ENCODE measurements at places on chromosomes 12 and 14.

- DNase-seq, result no peak
Observed at GRCh38 chr12:5524769-5525436, 93.0 kb downstream of the NTF3 start.

- no peak for DNase-seq
Observed at GRCh38 chr12:27309293-27309994, 23.2 kb upstream of the BMAL2 start.

GRCh38 chr12:62903151-62903550, 31.8 kb downstream of the PPM1H start:
- DNase-seq, result no peak

DNA sequence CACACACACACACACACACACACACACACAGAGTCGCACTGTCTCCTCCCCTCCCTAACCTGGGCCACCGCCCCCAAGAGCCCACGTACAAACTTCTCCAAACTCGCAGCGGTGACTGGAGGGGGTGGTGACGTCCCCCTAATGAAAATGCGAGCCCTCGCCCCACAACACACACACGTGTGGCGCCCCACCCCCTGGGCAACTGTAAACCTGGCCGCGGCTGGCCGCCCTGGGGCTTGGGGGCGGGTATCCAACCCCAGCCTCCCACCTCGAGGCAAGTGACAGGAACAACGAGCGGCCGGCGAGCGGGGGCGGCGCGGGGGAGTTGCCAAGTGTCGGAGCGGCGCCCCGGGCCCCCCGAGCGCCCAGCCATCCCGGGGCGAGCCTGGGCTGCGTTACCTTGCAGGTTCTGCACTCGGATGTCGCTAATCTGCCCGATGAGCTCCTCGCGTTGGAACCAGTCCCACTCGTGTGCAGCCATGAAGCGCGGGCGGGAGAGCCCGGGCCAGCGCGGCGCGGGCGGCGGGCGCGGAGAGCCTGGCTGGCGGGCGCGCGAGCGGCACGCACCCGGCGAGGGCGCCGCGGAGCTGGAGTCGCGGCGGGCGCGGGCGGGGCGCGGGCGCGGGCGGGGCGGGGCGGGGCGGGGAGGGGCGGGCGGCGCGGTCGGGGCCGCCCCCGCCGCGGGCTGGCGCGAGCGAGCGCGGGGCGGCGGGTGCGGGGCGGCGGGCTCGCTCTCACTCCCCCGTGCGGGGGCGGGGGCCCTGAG, at the start of gene CLMN:
Gene CLMN, minus strand, starts transcription at position 597 of the 766 bp plus-strand sequence. Its CDS starts 116 bp downstream, at position 481.
- DNase-seq, result peak; percentile 45

DNA sequence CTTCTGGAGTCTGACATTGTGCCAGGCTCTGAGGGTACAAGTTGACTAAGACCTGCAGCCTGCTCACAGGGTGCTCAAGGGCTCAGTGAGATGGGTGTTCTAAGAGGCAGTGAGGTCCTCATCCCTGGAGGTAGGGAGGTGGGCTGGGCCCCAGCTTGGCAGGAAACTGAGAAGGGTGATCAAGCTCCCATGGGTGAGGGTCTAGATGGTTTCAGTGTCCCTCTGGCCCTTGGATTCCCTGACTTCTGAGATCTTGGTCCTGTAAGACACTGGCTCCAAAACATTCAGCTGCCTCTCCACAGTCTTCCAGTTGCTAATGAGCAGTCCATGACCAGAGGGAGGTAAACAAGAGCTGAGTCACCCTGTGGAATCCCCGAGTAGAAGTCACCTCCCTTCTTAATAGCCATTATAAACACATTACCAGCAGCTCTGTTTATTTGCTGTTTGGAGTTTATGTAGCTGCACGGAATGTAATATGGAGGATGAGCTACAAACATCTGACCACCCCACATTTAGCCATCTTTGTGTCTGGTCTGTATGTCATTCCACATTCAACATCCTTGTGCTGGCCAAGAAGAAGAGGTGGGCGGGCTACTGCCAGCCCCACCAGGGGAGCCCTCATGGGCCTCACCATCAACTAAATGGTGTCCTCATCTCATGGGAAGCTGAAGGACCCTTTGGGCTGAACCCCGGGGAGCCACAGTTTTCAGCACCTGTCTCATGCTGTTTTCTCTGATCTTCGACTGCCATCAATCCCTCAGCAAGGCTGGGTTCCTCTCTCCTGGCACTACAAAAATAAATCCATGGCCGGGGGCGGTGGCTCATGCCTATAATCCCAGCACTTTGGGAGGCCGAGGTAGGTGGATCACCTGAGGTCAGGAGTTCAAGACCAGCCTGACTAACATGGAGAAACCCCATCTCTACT, 37.2 kb upstream of the BDKRB2 start:
- no peak for DNase-seq

DNA sequence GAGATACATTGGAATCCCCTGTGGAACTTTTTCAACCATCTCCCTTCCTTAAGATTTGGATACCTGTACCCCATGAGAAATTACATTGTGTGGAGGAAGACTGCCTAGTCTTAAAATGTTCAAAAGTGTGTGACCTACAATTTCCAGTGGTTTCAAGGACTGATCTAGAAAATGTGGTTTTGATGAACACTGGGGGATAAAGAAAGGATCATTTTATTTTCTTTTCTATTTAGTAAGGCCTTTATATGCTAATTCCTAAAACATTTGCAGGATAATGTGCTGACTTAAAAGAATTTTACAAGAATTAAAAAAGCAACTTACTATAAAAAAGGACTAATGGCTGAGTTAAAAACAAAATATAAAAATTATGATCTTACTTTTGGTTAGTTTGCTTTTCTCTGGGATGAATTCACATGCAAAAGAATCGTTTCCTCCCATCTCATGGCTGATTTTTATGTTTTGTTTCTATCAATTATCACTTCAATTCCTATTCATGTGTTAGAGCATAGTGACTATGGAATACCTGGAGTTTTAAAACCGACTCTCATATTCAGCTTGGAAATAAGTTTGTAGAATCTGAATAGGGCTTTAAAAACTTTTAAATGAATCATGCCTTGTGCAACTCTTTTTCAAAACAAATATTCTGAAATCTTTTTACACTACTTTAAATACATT, 39.9 kb upstream of the PYGL start:
- no peak for DNase-seq

- no peak for DNase-seq
Observed at GRCh38 chr14:89827265-89827664, 127.3 kb downstream of the EFCAB11 start.

DNA sequence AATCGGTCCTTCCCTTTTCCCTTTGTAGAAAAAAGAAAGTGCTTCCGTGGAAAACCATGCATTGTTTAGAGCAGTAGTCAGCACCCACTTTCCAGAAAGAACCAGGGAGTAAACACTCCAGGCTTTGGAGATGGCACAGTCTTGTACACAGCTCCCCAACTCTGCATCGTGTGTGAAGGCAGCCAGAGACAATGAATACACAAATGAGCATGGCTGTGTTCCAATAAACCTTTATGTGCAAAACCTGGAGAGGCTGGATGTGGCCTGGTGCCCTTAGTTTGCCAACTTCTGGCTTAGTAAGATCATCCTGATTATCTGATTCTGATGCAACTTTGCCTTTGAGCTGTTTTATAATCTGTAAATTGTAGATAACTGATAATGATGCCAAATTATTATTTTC, 463.4 kb upstream of the TMEM132C start:
- no peak for DNase-seq

GRCh38 chr12:62622177-62622576, 155.6 kb downstream of the MON2 start:
- no peak for DNase-seq

GRCh38 chr14:36271939-36272907, 48.2 kb downstream of the MBIP start:
- no peak for DNase-seq

DNA sequence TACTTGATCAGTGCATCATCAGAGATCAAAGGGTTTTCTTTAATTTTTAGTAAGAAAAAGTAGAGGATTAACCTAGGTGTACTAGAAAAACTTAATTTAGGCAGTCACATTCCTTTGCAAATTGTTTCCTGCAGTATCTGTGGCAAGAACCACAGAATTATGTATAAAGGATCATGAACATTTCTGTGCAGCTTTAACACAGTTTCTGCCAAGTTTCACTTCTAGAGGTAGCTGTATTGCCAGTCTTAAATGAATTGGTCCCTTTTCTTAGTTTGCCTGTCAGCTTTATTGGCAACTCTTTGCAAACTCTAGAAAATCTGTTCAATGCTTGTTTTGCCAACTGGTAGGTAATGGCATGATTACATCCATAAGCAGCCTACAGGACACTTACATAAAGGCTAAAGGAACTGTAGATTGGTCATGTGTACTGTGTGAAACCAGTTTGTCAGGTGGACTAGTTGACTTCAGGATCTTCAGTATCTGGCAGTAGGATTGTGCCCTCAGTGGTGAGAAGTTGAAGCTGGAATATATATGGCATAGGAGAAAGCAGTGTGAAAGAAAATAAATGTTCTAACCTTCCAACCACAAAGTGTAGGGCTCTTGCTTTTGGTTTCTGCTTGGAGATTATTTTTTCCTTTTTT, 75.9 kb downstream of the TTLL5 start:
- DNase-seq, result no peak

DNA sequence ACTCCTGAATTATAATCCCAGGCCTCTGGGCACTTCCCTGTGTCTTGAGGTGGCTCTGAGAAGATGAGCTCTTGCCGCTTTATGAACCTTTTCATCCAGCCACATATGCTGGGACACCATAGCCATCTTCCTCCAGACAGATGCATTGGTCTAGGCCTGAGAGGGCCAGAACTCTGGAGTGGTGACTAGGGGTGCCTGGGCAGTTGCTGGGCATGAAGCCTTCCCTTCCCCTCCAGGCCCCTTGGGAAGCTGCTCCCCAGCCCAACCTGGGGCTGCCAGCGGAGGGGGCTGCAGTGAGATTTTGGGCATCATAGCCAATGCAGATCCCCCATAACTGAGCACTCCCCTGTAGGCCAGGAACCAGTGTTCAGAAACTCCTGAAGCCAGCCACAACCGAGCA, 135.2 kb downstream of the GCH1 start:
- no peak for DNase-seq

- DNase-seq, result no peak
Observed at GRCh38 chr12:31362759-31363415, 36.9 kb upstream of the SINHCAF start.

DNA sequence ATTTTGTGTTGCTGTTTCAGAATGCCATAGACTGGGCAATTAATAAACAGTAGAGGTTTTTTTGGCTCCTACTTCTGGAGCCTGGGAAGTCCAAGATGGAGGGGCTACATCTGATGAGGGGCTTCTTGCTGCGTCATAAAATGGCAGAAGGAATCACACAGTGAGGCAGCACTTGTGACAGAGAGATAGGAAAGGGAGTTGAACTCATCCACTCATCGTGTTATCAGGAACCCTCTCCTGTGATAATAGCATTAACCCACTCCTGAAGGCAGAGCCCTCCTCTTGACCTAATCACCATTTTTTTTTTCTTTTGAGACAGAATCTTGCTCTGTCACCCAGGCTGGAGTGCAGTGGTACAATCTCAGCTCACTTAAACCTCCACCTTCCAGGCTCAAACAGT, 9.7 kb downstream of the TDG start:
- no peak for DNase-seq

DNA sequence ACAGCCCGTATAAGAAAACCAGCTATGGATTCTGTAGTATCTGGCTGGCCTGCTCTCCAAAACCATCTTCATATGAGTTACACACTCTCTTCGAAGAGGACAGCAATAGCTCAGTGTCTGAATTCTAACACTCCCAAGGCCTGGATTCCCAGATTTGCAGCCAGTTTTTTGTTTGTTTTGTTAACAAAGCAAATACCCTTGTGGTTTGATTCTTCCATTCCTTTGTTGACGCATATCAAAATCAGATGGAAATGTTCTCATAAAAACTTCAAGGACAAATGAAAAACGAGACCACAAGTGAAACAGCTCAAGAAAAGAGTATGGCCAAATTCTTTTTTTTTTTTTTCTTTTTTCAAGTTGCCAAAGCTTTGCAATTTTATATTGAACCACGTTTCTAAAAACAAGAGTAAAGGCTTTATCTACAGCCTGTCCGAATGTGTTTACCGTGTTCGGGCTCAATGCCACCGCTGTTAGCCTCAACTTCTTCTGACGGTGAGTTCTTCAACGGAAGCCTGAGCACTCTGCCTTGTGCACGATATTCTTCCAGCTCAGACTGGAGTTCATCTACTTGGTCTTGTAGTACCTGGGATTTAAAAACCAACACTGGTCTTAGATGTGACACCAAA, 67.5 kb downstream of the NIN start:
- DNase-seq, result no peak

GRCh38 chr14:97724265-97724731, 927.1 kb downstream of the VRK1 start:
- DNase-seq, result no peak

DNA sequence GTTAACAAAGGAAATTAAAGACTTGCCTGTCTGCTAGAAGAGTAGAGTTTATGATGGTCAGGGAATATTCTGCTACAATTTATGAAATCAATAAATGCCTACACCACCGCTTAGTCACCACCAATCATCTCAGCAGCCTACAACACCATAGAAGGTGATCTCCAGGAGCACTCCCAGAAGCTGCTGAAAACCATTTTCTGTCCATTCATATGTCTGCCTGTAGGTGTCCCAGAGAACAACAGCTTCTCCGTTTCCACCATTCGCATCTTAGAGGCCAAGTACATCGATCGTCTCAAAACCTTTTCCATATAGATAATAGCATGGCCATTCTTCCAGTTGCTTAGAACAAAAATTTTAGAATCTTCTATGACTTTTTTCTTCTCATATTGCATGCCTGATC, 303.4 kb downstream of the KCNC2 start:
- no peak for DNase-seq

DNA sequence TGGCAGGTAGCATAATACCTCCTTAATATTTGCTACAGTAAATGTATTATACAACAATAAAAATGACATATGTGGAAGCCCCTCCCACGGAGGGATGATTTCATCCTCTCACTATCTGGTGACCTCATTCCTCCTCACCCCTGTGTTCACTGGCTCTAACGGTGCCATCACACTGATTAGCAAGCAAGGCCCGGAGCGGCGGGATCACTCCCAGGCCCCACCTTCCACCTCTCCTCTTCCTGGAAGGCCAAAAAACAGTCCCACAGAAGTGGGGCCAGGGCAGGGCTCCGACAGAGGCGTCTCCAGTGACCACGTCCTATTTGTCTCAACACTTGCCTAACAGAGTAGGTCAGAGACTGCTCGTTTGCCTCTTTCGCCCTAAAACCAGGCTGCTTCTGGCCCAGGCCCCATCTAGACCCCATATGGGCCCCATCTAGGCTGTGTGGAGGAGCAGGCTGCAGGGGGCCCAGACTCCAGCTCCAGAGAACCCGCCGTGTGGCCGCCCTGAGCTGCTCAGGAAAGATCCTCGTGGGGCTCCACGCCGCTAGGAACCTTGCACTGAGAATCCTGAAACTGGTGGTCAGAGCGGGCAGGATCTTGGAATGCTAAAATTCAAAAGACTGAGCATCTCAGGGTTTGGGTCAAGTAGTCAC, 3.7 kb downstream of the SELPLG start:
- DNase-seq, result peak; percentile 59

DNA sequence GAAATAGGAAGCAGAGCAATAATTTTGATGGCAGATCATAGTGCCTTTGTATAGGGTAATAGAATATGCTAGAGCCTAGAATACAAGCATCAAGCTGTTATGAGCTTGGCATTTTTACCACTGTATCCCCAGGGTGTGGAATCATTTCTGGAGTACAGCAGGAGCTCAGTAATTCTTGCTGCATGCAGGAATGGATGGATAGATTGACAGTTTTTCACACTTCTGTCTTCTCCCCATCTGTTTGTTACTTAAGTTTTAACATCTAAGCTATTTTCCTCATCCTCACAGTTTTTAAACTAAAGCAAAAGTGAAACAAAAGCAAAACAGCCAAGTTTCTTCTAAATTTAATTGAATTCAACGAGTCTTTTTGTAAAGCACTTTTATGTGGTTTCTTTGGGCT, 32.6 kb downstream of the ALG10 start:
- DNase-seq, result no peak

All from hindlimb muscle (tissue), 1 donor.